ENCODE measurements at places on chromosomes 12 and 14.

- DNase-seq, result no peak
These were observed 90.3 kb downstream of the PRKAB1 start for GRCh38 chr12:119758234-119758633.

DNA sequence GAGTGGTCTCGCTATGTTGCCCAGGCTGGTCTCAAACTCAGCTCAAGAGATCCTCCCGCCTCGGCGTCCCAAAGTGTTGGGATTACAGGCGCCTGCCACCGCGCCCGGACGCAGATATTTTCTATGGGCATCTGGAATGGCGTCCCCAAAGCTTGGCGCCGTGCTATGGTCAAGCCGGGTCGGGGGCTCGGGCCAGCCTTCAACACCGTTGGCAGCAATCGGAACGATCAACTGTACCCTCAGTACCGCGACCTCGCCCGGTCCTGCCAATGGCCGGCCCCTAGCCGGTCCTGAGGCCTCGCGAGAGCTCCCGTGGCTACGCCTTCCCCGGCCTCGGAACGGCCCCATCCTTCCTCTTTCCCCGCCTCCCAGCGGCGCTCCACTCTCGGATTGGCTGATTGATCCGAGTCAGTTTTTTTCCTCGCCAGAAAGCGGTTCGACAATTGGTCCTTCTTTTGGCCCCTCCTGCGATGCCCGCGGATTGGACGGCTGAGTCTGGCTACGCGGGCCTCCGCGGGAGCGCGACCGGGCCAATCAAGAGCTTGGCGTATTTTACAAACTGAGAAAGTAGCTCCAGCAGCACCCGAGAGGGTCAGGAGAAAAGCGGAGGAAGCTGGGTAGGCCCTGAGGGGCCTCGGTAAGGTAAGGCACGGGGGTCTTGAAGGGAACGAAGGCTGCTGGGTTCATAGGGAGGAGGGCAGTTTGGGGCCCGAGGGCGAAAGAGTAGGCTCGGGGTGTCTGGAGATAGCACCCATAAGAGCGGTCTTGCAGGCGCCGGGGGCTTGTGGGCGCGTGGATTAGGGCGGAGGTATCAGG lies at the start of gene TROAP:
Gene TROAP, plus strand, starts transcription at position 548 of the 816 bp plus-strand sequence. CDS start 354 bp downstream, outside the sequence.
- peak; percentile 100 for DNase-seq

- DNase-seq, result no peak
These were observed 23.0 kb upstream of the TC2N start for GRCh38 chr14:91890291-91890749.

DNA sequence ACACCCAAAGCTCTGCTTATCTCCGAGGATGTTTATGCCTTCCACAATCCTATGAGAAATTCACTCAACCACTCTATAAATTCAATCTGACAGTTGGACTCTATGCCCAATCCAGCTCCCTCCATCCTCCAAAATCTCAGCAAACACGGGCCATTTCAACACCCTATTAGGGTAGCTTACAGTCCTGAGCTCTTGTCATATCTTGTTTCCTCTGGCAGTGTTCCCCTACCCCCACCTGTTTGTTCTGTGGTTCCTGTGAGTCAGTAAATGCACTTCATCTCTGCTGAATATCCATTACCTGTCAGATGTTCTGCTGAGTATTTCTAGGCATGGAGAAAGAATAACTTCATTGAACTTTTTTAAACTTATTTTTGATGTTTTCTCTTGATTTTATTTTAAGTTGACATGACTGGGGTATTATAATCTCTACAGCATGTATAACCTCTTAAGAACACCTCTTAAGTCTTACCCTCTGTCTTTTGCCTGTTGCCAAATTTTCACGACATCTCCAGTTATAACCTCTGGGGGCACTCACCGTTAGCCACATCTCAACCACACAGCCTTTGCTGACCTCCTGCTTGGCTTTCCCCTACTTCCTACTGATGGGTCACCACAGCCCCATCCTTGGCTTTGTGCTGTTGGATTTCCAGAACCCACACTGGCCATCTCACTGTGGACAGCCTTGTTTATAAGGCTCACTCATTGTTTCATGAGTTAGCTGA lies 317.0 kb upstream of the TMPO start:
- no peak for DNase-seq

DNA sequence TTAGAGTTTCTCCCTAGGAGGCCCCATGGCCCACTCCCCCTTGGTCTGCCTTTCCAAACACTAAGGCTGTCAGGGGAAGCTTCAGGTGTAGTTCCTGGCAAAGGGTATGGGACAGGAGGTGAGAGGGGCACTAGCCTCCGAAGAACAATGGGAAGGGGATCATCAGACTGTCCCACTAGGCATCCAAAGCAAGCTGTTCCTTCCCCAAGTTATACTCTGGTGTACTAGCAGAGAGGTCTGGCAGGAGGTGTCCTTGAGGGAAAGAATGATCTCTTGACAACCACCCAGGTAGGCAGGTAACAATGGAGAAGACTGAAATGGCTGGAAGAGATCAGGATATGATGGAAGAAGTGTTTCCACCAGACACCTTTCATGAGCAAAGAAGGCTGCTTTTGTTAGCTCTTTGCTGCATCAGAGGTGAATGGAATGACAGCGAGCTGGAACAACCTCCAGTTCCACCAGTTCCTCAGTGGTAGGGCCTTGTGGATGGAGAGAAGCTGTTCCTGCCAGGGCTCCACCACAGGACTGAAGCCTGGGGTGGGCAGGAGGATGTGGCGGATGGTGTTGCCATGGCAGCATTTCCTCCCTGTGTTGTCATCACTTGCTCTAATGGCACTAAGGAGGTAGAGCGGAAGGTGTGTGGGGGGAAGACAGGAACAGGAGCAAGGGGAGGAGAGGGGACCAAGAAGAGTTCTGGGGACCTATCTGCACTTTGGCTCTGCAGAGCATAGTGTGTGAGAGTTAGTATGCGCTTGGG lies 2.3 kb upstream of the AGAP2 start:
- no peak for DNase-seq

DNA sequence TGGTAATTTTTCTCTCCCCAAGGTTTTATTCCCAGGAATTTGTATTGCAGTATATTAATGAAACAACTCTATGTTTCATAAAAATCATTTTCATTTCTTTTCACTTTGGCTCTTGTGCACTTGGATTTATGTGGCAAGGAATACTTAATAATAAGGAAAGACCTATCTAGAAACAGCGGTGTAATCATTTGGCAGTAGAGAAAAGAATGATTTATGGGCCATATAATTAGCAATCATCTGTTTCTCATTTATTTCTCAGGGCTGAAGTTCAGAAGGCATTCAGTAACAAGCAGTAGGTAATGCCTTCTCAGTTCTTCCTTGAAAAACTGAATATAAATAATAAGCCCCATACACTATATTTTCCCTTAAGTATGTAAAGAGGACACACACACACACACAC lies 172.6 kb downstream of the ANO4 start:
- no peak for DNase-seq

All from ACHN (cell line).